ENCODE measurements at places on chromosomes 5 and 9.

DNA sequence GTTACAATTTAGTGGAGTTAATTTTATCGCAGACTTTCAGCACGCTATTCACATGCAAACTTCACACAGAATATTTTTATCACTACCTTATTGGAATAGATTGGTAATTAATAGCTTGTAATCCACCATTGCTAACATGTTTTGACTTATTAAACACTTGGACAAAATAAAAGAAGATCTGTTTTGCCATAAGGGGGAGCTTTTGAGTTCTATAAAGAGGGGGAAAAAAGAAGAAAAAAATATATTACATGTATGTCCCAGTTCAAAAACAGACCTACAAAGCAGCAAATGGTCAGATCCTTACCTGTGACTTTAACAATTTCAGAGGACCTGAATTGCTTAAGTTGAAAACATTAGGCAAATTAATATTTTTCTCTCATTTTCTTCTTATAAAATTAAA, 1.2 kb upstream of the PAPPA start:
- no peak for DNase-seq

DNA sequence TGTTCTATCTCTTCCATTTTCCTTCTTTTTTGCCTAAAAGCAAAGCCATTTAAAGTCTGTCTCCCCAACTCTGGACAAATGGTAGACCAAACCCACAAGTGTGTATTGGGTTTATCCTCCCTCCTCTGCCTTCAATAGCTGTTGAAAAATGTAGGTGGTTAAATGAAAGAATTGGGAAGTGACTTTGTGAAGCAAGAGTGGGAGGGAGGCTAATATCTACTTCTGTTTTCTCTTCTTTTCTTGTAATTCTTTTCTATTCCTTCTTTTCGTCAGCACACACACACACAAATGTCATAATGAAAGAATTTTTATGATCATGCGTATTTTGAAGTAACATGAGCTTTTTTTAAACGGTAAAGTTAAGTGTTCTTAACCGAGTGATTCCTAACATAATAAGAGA, 3.8 kb downstream of the CCDC152 start:
- DNase-seq: no peak

DNA sequence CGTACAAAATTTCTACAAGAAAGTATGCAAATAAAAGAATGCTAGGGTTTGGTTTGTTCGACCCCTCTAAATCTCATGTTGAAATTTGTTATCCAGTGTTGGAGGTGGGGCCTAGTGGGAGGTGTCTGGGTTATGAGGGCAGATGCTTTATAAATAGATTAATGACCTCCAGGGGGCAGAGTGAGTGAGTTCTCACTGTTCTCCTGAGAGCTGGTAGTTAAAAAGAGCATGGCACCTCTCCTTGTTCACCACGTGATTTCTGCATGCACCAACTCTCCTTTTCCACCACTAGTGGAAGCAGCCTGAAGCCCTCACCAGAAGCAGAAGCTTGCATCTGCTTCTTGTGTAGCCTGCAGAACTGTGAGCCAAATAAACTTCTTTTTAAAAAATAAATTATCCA, 50.4 kb upstream of the FAM170A start:
- no peak for DNase-seq

DNA sequence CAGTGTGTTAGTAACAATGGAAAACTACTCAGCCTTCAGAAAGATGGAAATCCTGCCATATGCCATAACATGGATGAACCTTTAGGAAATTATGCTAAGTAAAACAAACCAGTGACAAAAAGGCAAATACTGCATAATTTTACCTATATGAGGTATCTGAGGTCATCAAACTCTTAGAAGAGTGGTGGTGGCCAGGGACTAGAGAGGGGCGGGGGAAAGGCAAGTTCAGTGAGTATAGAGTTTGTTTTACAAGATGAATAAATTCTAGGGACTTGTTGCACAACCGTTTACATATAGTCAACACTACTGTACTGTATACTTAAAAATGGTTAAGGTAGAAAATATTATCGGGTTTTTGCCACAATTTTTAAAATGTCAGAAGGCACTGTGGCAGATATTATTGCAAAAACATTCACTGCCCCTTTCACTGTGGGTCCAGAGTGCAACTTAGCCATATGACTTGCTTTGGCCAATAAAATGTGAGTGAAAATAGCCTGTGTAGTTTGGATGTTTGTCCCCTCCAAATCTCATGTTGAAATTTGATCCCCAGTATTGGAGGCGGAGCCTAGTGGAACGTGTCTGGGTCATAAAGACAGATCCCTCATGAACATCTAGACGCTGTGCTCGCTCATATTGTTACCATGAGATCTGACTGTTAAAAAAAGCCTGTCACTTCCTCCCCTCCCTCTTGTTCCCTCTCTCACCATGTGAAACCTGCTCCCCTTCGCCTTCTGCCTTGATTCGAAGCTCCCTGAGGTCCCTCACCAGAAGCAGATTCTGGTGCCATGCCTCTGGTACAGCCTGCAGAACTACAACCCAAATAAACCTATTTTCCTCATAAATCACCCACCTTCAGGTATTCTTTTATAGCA, 9.5 kb downstream of the ZNF367 start:
- no peak for DNase-seq

GRCh38 chr5:180898621-180899246, at the start of gene BTNL8:
BTNL8 (plus strand) TSS chr5:180899159; CDS start chr5:180899311, 152 bp downstream.
- no peak for DNase-seq

GRCh38 chr9:5893134-5893505, 2.4 kb downstream of the MLANA start:
- DNase-seq: no peak

GRCh38 chr9:92564504-92564903, 28.7 kb upstream of the ECM2 start:
- DNase-seq: no peak

- DNase-seq: no peak
These were observed 3.8 kb downstream of the IFNA1 start for GRCh38 chr9:21443849-21444625.

- no peak for DNase-seq
These were observed 150.6 kb downstream of the MCTP1 start for GRCh38 chr5:95134326-95134725.

DNA sequence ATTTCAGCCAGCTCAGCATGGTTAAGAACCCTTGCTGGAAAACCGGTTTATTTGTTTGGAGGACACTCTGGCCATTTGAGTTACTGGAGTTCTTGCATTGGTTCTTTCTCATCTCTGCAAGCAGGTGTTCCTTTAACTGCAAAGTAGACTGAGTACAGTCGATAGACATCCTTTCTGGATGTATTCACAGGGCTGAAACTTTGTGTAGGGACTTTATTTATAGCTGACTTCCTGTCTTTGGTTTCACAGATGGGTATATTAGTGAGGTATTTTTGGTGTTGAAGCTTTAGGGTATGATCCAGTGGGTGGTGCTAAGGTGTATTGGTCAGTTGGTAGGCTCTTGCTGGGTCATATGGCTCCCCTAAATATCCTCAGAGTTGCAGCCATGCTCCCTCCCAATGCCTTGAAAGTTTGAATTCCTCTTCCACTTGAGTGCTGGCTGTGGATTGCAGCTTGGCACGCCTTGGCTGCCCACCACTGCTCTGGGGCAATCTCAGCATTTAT, 666.0 kb upstream of the COX7C start:
- no peak for DNase-seq

GRCh38 chr5:160030631-160031377, 21.9 kb downstream of the TTC1 start:
- DNase-seq: no peak

DNA sequence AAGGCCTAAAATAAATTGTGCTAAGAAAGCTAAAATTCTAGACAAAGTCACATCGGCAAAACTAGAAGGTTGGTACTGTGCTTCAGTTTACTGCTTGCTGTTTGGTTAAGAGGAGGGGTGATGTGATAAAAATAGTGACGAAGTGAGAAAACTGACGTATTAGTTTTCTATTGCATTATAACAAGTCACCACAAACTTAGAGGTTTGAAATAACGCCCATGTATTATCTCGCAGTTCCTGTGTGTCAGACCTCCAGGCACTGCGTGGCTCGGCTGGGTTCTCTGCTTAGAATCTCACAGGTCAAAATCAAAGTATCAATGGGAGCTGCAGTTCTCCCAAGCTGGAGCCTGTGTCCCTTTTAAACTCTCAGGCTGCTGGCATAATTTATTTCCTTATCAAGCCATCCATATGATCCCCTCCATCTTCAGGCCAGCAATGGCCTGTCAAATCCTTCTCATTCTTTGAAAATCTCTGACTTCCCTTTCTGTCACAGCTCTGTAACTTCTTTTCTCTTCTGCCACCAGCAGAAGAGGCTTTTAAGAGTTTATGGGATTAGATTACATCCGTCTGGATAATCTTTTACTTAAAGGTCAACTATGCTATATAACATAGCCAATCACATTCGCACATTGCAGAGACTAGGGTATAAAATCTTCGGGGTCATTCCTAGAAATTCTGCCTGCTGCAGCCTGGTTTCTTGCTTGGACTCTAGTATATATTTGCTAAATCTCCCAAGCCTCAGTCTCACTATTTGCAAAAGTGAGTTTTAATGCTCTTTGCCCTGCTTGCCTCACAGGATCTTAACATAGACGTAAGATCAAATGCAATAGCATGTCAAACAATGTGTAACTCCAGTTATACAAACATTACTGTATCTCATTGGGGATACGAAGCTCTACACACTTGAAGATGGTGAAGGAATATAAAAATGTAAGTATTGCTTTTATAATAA, 104.0 kb upstream of the CDKN2B start:
- DNase-seq: no peak
